ENCODE measurements at places on chromosomes 7 and 10.

GRCh38 chr7:156474241-156474743 lies 166.3 kb upstream of the RNF32 start:
- peak; percentile 85 for DNase-seq

DNA sequence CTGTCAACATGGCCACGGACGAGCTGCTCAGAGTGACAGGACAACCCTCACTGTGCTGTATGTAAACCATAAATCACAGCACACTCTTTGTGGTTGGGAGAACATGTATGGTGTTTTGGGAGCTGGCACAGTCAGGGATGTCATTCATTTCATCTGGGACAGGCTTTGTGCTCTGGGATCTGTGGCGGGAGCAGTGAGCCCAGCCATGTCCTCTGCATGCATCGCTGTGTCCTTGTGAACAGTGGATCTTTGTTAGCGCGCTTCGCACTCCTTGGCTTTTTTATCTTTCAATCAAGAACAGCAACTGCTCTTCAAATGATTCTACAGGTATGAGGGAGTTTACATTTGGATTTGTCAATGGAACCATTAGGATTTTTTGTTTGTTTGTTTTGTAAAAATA lies 7.1 kb downstream of the CCM2 start:
- no peak for DNase-seq

GRCh38 chr10:124323806-124324205 lies 94.9 kb downstream of the OAT start:
- DNase-seq: no peak

- DNase-seq: no peak
These were observed 55.4 kb upstream of the RNF32 start for GRCh38 chr7:156585025-156585648.

- no peak for DNase-seq
These were observed 33.9 kb downstream of the MYL10 start for GRCh38 chr7:101595246-101595645.

- no peak for DNase-seq
These were observed 155.5 kb upstream of the AHR start for GRCh38 chr7:17142831-17143541.

DNA sequence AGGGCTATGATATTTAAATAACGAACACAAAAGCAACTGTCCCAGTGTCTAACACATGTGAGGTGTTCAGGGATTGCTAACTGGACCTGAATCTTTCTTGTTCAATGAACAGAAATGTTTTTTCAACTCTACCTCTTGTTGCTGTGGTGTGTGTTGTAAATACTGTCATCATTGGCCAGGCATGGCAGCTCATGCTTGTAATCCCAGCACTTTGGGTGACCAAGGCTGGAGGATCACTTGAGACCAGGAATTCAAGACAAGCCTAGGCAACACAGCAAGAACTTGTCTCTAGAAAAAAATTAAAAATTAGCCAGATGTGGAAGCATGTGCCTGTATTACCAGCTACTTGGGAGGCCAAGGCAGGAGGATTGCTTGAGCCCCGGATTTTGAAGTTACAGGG lies 1250.9 kb downstream of the TYW1 start:
- no peak for DNase-seq

GRCh38 chr10:19921300-19922140 lies 105.3 kb downstream of the PLXDC2 start:
- DNase-seq: peak; percentile 72

- no peak for DNase-seq
These were observed 65.9 kb upstream of the ATP6V0A4 start for GRCh38 chr7:138863931-138864330.

- no peak for DNase-seq
These were observed 44.4 kb downstream of the PFKFB3 start for GRCh38 chr10:6247041-6247712.

- DNase-seq: no peak
These were observed 107.4 kb downstream of the ZRANB1 start for GRCh38 chr10:125049216-125049881.

- DNase-seq: no peak
These were observed 115.8 kb upstream of the FAM204A start for GRCh38 chr10:118457824-118458428.

- DNase-seq: no peak
These were observed 14.5 kb downstream of the IFIT5 start for GRCh38 chr10:89428877-89429276.

GRCh38 chr10:71290806-71291527 lies 28.1 kb upstream of the SLC29A3 start:
- DNase-seq: no peak

GRCh38 chr7:101562531-101563197 lies 66.4 kb downstream of the MYL10 start:
- no peak for DNase-seq

- DNase-seq: no peak
These were observed 248.5 kb downstream of the DNAJB6 start for GRCh38 chr7:157585113-157585861.

DNA sequence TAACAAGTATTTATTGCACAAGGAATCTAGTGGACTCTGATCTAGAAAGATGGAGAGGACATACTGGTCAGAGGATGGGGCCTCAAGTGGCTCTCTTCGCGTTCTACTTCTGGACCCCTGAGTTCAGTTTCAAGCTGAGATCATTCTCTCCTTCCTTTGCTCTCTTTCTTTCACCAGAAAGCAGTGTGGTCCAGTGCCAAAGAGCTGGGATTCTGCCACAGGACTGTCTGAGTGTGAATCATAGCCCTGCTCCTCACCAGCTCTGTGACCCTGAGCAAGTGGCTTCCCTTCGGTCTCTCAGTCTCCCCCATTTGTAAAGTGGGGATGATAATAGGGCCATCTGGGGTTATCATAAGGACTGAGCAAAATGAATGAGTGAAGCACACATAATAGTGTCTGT lies 715.2 kb downstream of the SUGCT start:
- no peak for DNase-seq

DNA sequence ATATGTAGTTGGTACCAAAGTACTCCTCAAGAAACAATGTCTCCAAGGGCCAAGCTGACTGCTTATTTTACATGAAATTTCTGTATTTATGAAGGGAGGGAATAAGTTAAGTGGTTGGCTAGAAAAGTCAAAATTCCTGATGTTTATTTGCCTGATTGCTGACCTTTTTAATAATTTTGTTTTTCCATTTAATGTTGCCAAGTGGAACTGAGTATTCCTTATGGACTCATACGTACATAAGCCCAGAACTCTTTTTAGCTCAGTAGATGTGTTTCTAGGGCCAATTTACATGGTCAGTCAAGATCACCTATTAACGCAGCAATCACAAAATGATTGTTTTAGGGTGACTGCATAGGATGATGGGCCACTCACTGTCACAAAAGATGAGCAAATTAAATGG lies 78.3 kb upstream of the FZD8 start:
- no peak for DNase-seq

DNA sequence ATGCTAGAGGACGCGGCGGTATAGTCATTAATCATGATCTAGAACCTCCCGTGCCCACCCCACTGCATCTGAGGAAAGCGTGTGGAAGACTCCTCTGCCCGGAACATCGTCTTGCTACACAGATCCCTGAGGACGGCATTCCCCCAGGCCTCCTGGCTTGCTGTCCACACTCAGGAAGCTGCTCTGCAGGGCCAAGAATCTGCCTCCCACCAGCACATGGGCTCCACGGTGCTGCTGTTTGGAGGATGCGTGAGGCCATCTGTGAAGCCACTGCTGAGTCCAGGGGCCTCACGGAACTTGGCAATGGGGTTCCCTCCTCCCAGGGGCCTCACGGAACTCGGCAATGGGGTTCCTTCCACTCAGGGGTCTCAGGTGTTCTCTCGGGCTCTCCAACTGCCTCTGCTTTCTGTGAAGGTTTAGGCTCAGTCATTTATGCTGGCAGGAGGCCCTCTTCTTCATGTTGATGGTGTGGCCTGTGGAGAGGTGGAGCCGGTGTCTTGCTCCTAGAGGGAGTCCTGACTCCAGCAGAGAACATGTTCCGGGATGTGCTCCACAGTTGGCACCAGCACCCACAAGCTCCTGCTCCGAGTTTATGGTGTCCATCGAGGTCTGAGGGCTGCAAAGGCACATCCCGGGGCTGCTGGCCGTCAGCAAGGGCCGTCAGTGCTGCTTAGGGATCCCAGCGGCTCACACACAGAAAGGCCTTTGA lies 273.3 kb downstream of the DNAJB6 start:
- no peak for DNase-seq

- no peak for DNase-seq
These were observed 120.9 kb upstream of the TMEM106B start for GRCh38 chr7:12089951-12090756.

DNA sequence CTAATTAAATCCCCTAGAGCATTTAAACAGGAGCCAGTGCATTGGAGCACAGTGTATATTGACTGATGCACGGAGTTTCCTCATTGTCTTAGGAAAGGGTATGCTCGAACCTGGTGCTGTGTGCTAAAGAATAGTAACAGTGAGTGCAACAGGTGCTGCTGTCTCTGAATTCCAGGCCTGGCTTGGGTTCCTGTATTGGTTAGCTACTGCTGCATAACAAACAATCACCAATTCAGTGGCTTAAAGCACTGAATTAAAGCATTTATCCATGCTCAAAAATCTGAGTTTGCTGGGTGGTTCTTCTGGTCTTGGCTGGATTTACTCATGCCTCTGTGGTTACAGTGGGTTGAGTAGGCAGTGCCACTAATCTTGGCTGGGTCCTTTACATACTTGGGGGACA lies 1.8 kb upstream of the PNLIPRP1 start:
- no peak for DNase-seq

- DNase-seq: peak; percentile 14
These were observed 1.6 kb downstream of the GLUD1 start for GRCh38 chr10:87092861-87093631.

DNA sequence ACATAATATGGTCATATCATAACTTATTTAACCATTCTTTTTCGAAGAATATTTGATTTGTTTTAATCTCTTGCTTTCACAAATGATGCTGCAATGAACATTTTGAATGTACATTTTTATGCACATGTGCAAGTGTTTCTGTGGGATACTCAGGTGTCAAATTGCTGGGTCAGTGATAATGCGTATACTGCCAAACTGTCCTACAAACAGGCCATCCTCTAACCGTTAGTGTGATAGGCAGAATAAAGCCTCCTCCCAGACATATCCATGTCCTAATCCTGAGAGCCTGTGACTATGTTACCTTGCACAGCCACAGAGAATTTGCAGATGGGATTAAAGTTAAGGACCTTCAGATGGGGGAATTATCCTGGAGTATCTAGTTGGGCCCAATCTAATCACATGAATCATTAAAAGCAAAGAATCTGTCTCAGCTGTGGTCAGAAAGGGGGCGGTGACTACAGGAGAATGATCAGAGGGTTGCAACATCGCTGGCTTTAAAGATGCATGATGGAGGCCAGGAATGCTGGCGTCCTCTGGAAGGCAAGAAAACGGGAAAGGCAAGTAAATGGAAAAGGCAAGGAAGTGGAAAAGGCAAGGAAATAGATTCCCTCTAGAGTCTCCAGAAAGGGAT lies 46.7 kb downstream of the FZD1 start:
- peak; percentile 34 for DNase-seq

- DNase-seq: no peak
These were observed 77.9 kb downstream of the KIAA1549 start for GRCh38 chr7:138903186-138903820.

GRCh38 chr10:387909-388660 lies 252.8 kb downstream of the ZMYND11 start:
- no peak for DNase-seq
